NT2/D1 (cell line): ENCODE measurements at places on chromosomes 4 and X.

- no peak for DNase-seq
Measured at GRCh38 chr4:103443324-103443723, 245.2 kb upstream of the CENPE start.

DNA sequence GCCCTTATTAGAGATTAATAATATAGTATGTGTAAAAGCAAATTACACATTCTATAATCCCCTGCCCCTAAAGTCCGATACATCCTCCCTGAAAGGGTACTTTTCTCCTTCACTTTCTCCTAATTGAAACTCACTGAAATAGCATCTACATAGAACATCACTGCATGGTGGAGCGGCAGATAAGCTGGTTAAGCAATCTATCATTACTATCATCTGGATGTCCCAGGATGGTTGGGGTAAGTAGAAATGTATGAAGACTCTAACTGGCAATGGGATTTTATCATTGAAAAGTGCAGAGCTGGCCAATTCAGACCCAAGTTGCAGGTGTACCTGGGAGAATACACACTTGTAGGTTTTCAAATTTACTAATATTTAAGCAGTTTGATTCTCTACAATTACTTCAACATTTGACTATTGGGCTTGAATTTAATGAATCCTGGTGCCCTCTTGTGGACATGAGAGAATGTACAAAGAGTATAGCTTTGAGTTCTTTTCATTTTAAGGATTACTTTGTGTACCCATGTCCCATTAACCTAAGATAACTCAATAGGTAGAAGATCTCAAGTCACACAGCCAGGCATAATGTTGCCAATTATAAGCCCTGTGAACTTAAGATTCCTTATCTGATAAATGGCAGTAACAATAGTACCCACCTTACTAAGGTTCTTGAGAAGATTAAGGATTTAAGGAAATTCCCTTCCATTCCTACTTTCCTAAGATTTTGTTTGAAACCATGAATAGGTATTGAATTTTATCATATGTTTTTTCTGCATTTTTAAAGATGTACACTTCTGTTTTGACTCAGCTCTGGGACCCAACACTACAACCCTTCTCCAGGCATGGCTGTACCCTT, 69.8 kb downstream of the SHROOM3 start:
- DNase-seq, result peak; percentile 9

- no peak for DNase-seq
Measured at GRCh38 chr4:145446184-145446583, 35.5 kb upstream of the SMAD1 start.

GRCh38 chr4:87832669-87833068, at the start of gene MEPE:
Gene MEPE (plus strand): TSS chr4:87832969. CDS start chr4:87834715, 1,746 bp downstream.
- no peak for DNase-seq

DNA sequence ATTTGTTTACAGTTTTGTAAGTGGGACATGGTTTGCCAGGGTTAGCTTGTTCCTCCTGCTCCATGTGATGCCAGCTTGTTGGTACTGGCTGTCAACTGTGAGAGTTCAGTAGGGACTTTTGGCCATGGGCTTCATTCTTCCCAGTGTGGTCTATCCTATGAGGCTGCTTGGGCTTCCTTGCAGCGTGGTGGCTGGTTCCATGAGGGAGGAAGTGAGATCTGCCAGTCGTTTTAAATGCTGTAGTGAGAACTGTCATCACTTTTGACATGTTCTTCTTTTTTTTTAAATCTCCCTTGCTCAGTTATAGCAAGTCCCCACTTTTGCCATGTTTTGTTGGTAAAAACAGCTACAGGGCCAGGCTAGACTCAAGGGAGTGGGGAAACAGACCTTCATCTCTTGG, 15.9 kb downstream of the NSD2 start:
- DNase-seq, result no peak

GRCh38 chr4:185364886-185365285, 30.8 kb downstream of the LRP2BP start:
- no peak for DNase-seq

GRCh38 chr4:24979554-24979953, 51.2 kb downstream of the LGI2 start:
- no peak for DNase-seq

GRCh38 chr4:182730791-182731190, 186.4 kb downstream of the DCTD start:
- DNase-seq, result no peak

DNA sequence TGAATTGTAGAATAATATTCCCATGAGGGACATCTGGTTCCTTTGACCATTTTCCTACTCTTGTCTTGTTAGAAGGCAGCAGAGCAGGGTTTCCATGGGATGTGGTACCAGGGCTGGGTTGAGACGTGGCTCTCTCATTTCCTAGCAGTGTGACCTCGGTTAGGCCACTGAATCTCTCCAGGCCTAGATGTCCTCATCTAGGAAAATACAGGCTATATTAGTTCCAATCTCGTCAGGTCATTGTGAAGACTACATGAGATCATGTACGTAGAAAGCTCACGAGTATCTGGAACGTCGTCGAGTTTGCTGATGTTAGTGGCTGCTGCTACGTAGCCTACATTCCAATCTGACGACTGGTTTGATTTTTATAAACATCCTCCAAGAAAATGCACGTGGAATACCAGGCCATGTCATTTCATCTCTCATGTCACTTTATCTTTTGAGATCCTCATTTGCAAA, 278.2 kb upstream of the GATB start:
- no peak for DNase-seq

- DNase-seq, result peak; percentile 55
Measured at GRCh38 chr4:121307445-121308327, 73.1 kb downstream of the QRFPR start.

DNA sequence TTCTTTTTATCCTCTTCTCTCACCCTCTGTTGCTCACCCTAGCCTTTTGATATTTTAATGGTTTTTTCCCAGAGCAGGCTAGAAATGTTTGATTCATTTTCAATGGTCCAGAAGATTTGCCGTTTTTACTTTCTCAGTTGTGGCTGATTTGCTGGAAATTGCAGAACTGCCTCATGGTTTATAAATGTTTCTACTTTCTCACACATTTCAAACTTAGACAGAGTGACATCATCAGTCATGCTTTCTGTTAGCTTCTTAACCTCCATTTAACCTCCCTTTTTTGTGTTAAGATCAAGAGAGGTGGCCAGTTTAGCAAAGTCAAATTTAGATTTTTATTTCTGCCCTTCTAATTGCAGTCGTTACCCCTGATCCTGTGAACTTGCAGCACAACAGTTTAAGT, 8.7 kb downstream of the RXFP1 start:
- DNase-seq, result no peak

DNA sequence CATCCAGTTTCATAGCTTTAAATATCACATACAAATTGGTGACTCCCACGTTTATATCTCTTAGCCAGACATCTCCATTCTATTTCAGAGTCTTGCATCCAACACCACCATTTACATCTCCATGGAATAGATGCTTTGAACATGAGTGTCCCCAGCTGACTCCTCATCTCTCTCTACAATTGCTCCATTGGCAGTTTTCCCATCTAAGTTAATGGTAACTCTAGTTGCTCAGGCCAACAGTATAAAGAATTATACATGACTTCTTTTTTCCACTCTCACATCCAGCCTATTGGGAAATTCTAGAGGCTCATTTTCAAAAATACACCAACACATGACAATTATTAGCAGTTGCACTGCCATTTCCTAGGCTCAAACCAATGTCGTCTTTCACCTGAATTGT, 388.2 kb downstream of the STIM2 start:
- DNase-seq, result no peak

DNA sequence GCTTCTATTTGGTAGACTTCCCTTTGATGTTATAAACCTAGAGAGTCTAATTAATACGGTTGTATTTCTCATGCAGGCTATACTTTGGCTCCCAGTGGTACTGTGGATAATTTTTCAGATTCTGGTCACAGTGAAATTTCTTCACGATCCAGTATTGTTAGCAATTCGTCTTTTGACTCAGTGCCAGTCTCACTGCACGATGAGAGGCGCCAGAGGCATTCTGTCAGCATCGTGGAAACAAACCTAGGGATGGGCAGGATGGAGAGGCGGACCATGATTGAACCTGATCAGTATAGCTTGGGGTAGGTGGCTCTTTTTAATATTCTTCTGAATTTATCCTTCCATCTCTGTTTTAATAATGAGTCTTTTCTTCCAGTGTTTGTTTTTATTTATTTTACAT, 249.7 kb downstream of the RAPGEF2 start:
- no peak for DNase-seq

- no peak for DNase-seq
Measured at GRCh38 chr4:105990933-105991332, 95.7 kb downstream of the NPNT start.

- DNase-seq, result no peak
Measured at GRCh38 chr4:187000281-187000680, 276.6 kb upstream of the FAT1 start.

GRCh38 chrX:9370893-9371292, 94.0 kb upstream of the TBL1X start:
- DNase-seq, result no peak

- DNase-seq, result no peak
Measured at GRCh38 chr4:7763788-7764187, 175.9 kb downstream of the AFAP1 start.

- DNase-seq, result no peak
Measured at GRCh38 chrX:23890933-23891332, 16.8 kb downstream of the APOO start.

- DNase-seq, result no peak
Measured at GRCh38 chr4:61318431-61318830, 118.3 kb downstream of the ADGRL3 start.

DNA sequence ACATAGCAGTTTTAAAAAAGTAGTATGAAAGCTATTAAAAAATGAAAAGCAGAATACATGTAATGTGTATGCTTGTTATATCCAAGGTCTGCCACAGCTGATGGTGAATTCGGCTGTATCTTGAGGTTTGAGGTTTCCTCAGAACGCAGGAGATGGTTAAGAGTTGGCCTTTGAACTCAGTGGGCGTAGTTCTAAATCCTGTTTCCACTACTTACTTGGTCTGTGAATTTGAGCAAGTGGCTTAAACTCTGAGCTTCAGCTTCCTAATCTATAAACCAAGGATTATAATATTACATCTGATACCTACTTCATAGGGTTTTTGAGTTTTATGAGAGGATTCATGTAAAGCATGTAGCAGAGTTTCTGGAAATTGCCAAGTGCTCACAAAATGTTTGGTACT, 125.2 kb downstream of the STIM2 start:
- DNase-seq, result no peak

GRCh38 chr4:74724979-74725378, 69.3 kb downstream of the BTC start:
- no peak for DNase-seq

GRCh38 chr4:99144070-99144469, at the start of gene ADH4:
Gene ADH4 (minus strand): TSS chr4:99144297. CDS start chr4:99144222, 75 bp downstream.
- DNase-seq, result no peak
